Dorsolateral prefrontal cortex (tissue), 122 donors: ENCODE measurements at places on chromosomes 12 and 14.

GRCh38 chr12:105355752-105356151, 25.3 kb downstream of the C12orf75 start:
- no peak for DNase-seq

DNA sequence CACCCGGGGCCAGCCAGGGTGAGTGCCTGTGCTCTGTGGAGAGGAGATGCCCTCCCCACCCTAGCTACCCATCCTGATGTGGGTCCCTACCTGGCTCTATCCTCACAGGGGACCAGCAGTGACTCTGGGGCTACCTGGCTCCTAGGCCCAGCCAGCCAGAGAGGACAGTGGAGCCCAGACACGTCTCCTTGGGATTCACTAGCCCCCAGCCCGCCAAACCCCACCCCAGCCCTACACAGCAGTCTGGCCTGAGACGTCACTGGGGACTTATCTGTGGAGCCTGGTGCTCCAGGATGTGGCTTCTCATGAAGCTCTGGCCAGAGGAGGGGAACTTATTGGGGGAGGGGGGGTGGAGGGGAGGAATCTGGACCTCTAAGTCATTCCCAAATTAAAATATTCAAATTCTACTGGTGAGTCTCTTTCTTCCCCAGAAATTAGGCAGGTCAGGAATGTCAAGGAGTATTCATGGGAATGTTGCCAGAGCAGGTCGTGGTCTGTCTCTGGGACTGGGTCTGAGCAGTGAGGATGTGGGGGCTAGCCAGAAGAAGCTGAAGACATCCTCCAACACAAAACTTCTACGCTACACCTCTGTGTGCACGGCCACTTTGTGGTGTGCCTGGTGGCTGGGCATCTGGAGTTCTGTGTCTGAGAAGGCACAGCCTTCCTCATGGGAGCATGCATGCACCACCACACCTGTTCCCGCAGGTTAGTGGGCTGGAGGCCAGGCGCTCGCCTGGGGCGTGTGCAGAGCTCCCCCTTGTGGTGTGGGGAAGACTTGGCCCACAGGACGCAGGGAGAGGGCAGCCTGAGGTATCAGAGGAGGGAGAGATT, 2.7 kb downstream of the CMTM5 start:
- no peak for DNase-seq

DNA sequence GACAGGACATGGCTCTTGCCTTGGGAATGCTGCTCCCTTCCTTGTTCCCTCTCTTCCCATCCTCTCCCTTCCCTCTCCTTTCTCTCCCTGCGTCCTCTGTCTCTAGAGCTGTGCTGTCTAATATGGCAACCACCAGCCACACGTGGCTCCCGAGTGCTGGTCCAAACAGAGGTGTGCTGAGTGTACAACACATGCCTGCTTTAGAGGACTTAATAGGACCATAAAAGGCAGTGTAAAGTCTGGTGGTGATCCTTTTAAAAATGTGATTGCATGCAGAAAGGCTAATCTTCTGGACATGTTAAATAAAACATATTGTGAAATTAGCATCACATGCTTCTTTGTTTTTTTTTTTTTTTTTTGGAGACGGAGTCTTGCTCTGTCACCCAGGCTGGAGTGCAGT, 87.2 kb downstream of the ESRRB start:
- DNase-seq: no peak

GRCh38 chr14:85391892-85392291, 138.1 kb upstream of the FLRT2 start:
- DNase-seq: no peak

GRCh38 chr14:103727313-103727980, 11.8 kb downstream of the ZFYVE21 start:
- DNase-seq: no peak

GRCh38 chr12:48197549-48197970, 5.5 kb downstream of the OR10AD1 start:
- DNase-seq: no peak

- DNase-seq: peak; percentile 21
These were observed 156.7 kb downstream of the KIF26A start for GRCh38 chr14:104294983-104295680.
